Fibroblast of the aortic adventitia (primary cell): ENCODE measurements at places on chromosomes 6 and 20.

- DNase-seq, result peak; percentile 66
Observed at GRCh38 chr20:32354592-32355416, 3.3 kb upstream of the ASXL1 start.

DNA sequence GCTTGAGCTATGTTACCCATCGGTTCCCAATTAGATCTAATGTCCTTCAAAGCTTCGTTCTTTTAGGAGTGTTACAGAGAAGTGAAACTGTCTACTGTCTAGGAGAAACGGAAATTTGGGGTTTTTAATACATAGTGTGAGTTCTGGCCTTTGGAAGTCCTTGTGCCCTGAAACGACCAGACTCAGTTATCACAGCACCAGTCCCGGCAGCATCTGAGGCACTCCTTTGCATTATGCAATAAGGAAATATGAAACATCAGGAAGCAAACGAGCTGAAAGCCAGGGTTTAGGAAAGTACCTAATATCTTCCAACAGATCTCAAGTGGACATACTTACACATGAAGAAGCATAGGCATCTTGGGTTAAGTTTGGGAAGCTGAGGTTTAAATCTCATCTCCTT is 61.8 kb upstream of the ADGRF1 start:
- peak; percentile 56 for DNase-seq

- no peak for DNase-seq
Observed at GRCh38 chr20:46099491-46100287, 9.9 kb upstream of the NCOA5 start.

DNA sequence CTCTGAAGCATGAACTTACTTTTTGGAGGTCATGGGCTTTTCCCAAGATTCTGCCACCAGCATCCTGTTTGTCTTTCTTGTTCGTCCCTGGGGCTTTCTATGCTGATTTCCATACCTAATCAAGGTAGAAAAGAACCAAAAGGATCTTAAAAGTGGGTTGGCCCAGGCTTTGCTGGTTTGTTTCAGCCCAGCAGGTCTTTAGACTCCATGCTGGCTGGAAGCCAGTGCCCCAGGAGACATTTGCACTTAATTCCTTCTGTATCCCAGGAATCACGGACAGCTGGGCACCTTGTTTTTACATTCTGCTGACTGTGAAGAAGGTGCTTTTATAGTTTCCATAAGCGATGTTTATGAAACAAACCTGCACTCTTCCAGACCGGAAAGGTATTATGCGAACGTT is 195.9 kb downstream of the CDH4 start:
- no peak for DNase-seq

DNA sequence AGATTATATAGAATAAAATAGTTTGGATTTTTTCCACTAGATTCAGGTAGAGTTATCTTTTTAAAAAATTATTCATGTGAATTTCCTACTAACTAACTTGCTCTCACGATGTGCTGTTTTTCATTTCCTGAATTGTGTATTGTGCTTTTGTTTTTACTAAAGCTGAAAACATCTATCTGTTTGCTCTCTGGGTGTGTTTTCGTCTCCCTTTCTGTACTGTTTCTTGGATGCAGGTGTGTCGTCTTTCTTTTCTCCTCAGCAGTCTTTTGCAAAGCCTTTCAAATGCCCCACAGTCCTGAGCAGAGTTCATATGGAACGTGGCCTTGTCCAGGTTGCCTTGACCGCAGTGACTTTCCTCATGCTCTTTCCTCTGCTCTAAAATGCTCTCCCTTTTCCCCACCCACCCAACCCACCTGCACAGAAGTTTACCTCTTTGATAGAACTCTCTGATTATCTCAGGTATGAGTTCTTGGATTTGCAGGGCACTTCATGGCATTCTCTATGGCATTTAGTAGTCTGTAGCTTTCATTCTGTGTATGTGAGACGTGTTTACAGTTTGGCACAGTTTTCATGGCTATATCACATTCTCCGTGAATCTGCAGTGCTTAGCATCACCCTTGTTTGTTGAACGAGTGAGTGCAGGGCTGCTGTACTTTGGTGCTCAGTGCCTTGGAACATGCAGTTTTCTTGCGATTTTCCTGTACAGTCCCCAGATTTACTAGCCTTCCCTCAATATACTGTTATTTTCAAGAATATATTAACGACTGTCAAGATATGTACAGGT is 77.1 kb downstream of the FARS2 start:
- no peak for DNase-seq

GRCh38 chr6:3195420-3195694 is 32.1 kb downstream of the TUBB2B start:
- DNase-seq, result no peak
